ENCODE measurements at places on chromosomes 12 and 14.

DNA sequence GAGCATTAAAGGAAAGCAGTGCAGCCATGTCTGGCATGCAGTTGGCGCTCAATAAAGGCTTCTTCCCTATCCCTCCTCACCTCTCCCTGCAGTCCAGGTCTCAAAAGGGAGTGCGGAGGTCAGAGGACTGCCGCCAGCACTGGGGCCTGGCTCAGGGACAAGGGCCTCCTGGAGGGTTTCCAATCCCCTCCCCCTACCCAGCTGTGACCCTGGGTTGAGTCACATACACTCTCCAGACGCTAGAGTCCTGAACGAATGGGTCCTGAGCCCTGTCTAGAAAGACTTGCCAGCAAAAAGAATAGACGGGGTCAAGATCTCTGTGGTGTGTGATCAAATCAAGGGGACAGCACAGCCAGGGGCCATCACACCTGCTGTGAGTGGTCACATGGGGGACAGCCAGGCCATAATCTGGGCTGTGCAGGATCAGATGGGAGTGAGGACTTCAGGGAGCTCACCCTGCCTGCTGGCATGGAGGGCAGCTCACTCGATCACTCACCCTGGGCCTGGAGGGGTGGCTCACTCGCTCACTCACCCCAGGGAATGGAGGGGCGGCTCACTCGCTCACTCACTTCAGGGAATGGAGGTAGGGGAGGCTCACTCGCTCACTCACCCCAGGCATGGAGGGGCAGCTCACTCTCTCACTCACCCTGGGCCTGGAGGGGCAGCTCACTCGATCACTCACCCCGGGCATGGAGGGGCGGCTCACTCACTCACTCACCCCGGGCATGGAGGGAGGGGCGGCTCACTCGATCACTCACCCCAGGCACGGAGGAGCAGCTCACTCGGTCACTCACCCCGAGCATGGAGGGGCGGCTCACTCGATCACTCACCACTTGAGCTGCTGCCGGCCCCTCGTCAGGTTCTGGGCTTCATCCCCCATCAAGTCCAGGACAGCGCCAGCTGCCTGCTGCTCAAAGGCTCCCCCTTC is 12.8 kb downstream of the CFAP73 start:
- DNase-seq, result no peak

DNA sequence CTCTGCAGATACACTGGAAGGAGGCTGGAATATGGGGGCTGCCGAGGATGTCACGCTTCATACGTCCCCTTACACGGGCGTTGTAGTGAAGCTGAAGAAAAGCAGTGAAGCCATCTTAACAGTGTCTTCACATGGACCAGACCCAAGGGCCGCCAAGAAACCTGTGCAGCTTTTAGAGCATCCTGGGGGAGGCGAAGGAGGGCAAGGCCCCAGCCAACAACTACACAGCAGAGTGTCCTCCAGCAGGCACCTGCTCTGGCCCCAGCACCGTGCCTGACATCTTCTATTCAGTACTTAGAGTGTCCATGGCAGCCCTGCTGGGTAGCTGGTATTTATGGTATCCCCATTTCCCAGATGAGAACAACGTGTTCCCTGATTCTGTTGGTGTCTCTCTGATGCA is 48.9 kb upstream of the RIN3 start:
- no peak for DNase-seq

- DNase-seq, result no peak
These were observed 619.8 kb upstream of the TBX3 start for GRCh38 chr12:115303723-115304309.

GRCh38 chr12:125140279-125141209 is 75.3 kb downstream of the AACS start:
- DNase-seq, result no peak

GRCh38 chr14:32136027-32136825 is 59.1 kb downstream of the ARHGAP5 start:
- no peak for DNase-seq

- DNase-seq, result no peak
These were observed 158.0 kb downstream of the CAPZA3 start for GRCh38 chr12:18895946-18896345.

DNA sequence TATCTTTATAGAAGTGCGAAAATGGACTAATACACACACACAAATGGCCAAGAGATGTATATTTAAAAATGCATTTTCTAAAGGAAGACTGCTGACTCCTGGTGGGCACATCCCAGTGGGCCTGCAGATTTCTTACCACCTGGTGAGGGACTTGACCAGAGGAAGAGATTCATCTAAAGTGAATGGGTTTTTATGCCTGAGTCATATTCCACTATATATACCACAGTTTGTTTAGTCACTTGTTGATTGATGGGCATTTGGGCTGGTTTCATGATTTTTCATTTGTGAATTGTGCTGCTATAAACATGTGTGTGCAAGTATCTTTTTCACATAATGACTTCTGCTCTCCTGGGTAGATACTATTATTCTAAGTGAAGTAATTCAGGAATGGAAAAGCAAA is 277.3 kb downstream of the SLC16A7 start:
- no peak for DNase-seq

GRCh38 chr12:24078318-24078765 is 128.9 kb upstream of the SOX5 start:
- no peak for DNase-seq

DNA sequence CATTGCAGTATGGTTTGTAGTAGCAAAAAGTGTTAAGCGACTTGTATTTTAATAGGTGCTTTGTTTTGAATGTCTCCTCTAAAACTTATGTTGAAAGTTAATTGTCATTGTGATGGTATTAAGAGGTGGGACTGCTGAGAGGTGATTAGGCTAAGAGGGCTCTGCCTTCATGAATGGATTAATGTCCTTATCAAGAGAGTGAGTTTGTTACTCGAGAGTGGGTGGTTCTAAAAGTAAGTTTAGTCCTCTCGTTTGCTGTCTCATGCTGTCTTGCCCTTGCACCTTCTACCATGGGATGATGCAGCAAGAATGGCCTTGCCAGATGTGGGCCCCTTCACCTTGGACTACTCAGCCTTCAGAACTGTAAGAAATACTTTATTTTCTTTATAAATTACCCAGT is 17.4 kb downstream of the ZDHHC17 start:
- DNase-seq, result no peak

DNA sequence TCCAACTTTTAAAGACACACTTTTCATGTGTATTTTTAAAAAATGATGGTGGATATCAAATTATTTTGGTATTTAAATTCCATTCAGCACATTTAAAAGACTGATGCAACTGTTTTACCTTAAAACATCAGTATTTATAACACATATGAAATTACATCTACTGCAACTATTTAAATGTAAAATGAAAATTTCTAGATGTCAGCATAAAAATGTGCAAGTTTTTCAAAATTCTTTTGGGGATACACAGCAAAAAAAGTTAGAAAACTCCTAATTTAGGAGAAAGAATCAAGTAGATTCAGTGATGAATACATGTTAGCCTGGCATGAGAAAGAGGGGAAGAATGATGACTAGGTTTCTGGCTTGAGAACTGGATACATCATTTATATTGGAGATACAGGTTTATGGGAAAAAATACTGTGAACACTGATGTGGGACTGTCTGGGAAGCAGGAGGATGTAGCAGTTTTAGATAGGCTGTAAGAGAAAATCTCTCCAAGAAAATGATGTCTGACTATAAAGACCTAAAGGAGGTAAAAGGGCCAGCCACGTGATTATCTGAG is 9.2 kb downstream of the SOS2 start:
- no peak for DNase-seq

DNA sequence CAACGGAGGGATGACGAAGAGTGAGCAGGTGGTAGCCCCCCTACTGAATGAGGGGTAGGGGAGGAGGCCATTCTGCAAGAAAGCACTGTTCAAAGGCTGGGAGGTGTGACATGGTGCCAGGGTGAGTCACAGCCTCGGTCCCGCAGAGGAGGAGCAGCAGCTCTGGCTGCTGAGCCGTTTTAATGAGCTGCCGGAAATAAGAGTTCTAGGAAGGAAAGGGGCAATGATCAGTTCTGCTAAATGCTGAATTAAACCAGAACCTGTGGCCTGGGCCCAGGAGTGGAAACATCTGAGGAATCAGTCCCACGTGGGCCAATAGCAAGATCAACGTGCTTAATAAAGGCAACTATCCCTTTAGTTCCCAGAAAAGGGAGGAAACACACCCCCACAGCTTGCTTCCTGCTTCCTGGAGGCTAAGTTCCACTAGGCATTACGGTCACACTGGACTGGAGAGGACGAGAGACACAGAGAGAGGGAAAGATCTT is 3.6 kb downstream of the ABCD4 start:
- no peak for DNase-seq

DNA sequence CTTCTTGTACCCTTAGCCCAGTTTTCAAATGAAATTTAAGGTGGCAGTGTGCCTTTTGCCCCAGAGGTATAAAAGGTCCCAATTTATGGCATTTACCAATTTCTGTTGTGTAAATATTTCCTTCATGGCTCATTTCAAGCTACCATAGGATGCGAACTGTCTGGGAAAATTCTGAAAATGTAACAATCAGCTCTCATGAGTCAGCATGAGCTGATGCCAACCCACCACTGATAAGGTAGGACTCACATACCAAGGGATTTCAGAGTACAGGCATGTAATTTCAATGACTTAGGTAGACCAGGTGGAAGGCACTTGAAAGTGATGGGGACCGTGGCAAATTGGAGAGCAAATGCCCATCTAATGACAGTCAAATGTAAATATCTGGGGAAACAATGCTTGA is 169.5 kb downstream of the TTC8 start:
- DNase-seq, result no peak

DNA sequence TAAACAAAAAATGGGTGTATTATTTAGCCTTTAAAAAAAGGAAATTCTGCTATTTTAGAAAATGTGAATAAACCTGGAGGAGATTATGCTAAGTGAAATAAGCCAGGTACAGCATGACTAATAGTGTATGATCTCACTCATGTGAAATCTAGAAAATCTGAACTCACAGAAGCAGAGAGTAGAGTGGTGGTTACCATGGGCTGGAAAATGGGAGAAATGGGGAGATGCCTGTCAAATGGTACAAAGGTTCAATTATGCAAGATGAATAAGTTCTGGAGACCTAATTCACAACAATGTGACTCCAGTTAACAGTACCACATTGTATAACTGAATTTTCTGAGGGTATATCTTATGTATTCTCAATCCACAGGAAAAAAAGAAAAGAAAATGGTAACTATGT is 17.4 kb upstream of the LEMD3 start:
- no peak for DNase-seq

GRCh38 chr12:47797441-47797840 is 22.3 kb downstream of the HDAC7 start:
- DNase-seq, result no peak

GRCh38 chr14:20610002-20610765 is 19.0 kb upstream of the RNASE12 start:
- peak; percentile 76 for DNase-seq

DNA sequence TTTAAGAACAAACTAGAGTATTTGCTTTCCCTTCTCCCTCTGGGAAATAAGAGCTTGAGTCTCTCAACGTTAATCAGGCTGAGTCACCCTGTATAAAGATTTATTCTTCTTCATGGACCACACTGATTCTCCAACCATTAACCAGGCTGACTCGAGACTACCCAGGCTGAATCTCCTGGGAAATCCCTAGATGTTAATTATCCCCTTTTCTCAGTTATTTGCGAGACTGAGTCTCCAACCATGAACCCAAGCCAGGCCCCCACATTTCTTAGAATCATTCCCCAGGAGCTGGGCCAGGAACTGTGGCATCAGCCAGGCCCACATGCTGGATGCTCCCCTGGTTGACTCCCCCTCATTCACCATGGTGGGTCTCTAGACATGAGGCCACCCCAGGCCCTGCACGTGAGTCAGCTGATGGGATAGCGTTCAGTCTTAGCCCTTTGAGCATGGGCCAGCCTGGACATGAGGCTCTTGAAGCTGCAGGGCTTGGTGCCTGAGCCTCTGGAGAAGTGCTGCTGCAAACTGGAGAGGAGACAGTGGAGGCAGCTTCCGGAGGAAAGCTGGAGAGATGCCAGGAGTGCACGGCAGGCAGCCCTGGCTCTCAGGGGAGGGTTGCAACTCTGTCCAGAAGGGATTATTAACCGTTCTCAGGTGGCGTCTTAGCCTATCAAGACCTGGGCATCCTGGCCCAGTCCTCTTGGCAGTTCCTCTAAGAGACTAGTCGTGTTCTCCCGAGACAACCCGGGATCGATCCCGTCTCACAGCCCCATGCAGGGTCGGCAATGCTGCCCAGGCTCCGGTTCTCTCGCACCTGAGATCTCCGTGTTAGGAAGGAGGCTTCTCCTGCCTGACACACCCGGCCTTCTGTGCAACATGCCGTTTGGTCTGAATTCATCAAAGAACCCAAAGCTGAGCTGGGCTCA is 296.6 kb downstream of the ADGRD1 start:
- no peak for DNase-seq

DNA sequence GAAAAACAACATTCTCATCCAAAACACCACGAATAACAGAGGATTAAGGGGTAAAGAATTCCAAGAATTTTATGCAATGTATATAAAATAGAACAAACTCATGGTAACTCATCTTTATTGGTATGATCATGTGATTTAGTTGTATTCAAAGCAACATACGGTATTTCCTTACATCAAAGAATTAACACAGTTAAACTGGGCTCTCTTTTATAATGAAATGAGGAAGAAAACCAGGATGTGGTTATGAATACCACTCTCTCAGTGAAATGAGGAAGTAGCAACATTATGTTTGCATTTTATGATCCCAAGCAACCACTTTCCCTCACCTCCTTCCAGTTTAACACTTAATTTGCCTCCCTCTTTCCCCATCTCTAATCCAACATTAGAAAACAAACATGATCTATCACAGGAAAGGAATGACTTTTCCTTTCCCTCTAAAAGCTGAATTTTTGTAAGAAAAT is 22.9 kb downstream of the SPTLC2 start:
- no peak for DNase-seq

GRCh38 chr12:59004456-59004855 is 84.2 kb upstream of the LRIG3 start:
- DNase-seq, result no peak

GRCh38 chr14:47435331-47435965 is 240.0 kb downstream of the MDGA2 start:
- no peak for DNase-seq

DNA sequence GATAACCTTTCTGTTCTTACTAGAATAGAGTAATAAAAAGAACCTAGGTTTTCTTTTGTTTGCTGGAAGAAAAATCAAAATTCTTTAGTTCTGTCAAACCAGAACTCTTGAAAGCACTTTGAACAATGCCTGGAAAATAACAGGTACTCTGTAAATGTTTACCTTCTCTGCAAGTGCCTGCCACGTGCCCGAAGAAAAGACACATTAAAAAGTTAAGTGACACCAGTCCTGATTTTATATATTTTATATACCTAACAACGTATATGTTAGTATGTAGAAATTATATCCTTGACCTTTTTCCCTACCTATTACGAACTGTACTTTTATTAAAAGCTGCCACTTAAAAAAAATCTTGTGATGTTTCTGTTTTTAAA is 976 bp downstream of the THAP2 start:
- DNase-seq, result no peak

GRCh38 chr14:93977790-93978581 is 1.6 kb upstream of the ASB2 start:
- peak; percentile 56 for DNase-seq

All from activated CD4-positive, alpha-beta T cell treated with anti-CD3 and anti-CD28 coated beads, Interleukin-2, amount 50 U/mL, for 24 hours (primary cell).